ENCODE measurements at places on chromosomes 1 and 21.

DNA sequence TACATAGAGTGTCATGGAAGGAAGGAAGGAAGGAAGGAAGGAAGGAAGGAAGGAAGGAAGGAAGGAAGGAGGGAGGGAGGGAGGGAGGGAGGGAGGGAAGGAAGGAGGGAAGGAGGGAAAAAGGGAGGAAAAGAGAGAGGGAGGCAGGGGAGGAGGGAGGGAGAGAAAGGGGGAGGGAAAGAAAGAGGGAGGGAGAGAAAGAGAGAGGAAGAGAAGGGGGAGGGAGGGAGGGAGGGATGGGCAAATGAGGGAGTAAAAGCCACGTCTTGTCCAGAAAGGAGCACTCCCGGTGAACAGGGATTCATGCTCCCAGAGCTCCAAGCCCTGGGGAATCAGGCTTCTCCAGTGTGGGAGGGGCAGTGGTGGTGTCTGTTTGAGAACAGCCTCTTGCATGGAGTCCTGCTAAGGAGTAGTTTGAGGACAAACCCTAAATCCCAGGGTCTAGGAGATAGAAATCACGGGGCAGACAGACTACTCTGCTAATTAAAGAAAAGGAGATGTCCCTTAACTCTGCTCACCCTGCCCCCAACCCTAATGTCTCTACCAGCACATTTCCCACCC, 71.6 kb downstream of the TAS1R2 start:
- no peak for DNase-seq

- DNase-seq = no peak
Observed at GRCh38 chr1:27658951-27659496, 13.0 kb downstream of the IFI6 start.

DNA sequence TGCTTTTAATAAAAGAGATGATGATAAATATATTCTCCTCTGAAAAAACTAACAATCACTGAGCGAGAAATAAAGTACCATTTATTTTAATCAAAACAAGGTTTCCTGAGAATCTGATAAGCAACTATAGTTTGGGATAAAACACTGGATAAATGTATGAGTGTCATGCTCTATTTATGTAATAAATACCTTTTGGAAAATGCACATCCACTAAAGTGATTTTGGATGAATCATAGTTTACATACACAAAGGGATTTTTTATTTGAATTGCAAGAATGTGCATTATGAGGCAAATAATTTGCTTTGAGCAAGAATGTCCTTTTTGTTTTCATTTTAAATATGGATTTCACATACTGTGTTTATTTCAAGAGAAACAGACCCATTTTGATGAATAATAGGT, 1483.5 kb downstream of the MRPL39 start:
- no peak for DNase-seq

DNA sequence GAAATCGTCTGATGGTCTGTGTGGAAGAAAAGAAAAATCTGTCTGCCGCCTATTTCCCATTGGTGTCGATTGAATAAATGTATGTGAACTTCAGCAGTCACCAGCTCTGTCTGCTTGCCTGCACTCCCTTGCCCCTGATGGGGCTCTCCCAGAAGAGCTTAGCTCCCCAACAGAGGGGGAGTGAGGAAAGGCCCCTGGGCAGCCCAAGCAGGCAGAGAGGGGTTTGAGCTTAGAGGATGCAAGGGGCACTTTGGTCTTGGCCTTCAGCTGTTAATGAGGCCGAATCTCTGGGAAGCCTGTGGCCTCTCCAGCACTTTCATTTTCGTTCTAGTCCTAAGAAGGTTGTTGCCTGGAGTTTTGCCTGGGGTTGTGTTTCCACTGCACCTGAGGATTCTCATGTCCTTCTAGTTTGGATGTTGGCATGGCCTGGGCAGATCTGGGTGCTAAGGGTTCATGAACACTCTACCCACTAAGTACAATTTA, 2.8 kb downstream of the FOXD2 start:
- DNase-seq = no peak

- peak; percentile 59 for DNase-seq
Observed at GRCh38 chr1:167714098-167714438, 7.7 kb upstream of the MPZL1 start.

DNA sequence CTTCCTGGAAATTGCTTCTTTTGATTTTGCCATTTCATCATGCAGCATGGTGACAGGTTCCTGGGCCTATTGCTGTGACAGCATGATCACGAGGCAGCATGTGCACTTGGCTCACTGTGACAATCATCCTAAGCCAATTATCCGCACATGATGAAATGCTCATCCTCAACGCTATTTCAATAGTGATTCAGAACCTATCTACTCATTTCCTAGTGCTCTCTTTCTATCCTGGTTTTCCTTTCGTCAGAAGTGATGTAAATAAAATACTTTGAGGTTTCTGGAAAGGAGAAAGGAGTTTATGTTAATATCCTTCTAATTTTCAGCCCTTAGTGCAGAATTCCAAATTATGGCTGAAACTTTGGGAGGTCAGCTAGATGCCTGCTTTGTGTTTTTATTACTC, 110.6 kb upstream of the ADAMTS5 start:
- no peak for DNase-seq

GRCh38 chr1:20726932-20727745, 5.4 kb downstream of the SH2D5 start:
- DNase-seq = no peak

DNA sequence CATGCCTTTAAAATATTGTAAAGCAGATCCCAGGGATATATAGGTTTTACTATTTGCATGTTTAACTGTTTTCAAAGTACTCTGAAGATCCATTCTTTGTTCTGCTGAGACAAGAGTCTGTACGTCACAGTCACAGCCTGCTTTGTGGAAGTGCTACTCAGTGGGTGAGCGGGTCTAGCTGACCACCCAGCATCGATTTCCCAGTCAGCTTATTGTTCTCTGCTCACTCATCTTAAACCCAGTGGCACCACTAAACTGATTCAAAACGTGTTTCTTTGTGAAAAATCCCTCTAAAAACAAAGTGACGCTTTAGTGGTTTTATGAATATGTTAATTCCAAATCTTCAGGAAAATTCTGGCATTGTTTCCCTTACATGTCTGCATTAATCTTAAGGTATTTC, 12.4 kb downstream of the PLPP3 start:
- no peak for DNase-seq

GRCh38 chr1:205343431-205344065, 13.2 kb downstream of the KLHDC8A start:
- DNase-seq = no peak

GRCh38 chr1:9247894-9248293, 13.3 kb downstream of the H6PD start:
- DNase-seq = no peak

GRCh38 chr1:74650561-74650960, 23.0 kb downstream of the ERICH3 start:
- no peak for DNase-seq

GRCh38 chr1:218345673-218346390, 696 bp downstream of the TGFB2 start:
- no peak for DNase-seq

GRCh38 chr1:72623299-72623708, 341.0 kb upstream of the NEGR1 start:
- DNase-seq = no peak

- DNase-seq = no peak
Observed at GRCh38 chr1:66641891-66642473, 108.0 kb downstream of the SGIP1 start.

DNA sequence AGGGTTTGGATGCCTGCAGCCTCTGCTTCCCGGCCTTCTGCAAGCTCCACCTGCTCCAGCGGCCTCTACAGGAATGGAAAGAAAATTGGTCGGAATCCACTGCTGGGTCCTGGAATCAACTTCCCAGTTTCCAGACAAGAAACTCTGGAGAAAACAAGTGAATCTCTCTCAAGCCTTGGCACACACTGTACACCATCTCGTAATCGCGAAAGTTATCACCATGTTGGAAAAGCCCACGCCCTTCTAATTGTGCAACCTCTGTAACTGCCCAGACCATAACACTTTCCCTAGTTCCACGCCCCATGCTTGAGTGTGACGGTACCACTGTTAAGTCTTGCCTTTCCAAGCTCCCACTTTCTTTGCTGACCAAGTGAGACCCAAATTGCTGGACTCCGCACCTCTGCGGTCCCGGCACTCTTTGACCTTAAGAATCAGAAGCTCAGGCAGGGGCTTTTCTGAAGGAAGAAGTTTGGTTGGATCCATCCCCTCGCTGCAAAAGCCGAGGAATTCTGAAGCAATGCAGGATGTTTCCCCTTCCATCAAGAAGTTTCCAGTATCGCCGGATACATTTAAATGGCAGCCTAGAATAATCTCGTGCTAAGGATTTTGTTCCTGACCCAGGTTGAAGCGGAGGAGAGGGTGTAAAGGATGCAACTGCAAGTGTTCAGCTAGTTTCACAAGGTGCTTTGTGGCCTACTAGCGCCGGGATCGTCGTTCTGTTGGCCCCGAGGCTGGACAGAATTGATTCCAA, 6.2 kb downstream of the NR5A2 start:
- DNase-seq = no peak

DNA sequence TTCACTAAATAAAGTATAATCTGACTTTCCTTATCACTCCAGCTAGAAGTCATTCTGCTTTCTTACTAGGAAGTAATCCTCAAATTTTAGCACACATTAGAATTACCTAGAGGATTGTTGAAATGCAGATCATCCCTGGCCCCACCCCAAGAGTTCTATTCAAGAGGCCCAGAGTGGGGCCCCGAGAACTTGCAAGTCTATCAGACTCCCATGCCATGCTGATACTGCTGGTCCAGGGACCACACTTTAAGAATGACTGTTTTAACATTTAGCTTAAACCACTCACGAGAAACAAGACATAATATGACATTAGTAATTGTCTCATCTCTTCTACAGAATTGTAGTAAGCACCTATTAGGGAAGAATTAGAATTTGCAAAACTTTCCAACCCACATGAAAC, 7.7 kb upstream of the SYNJ1 start:
- no peak for DNase-seq

DNA sequence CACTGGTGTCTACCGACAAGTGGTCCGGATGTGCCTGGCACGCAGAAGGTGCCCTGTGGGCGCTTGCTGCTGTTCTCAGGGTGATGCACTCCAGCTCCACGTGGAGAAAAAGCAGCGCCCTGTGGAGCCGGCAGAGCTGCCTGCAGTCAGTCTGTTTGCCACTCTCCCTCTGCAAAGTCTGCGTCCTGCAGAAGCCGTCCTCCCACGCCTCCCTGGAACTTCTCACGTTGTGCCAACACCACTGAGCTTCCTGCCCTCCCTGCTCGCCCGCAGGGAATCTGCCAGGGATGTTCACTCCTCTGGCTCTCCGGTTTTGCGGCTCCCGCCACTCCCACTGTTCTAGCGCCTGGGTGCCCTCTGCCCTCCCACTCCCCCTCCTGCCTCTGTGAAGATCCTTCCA, 19.8 kb upstream of the UBXN10 start:
- DNase-seq = no peak

DNA sequence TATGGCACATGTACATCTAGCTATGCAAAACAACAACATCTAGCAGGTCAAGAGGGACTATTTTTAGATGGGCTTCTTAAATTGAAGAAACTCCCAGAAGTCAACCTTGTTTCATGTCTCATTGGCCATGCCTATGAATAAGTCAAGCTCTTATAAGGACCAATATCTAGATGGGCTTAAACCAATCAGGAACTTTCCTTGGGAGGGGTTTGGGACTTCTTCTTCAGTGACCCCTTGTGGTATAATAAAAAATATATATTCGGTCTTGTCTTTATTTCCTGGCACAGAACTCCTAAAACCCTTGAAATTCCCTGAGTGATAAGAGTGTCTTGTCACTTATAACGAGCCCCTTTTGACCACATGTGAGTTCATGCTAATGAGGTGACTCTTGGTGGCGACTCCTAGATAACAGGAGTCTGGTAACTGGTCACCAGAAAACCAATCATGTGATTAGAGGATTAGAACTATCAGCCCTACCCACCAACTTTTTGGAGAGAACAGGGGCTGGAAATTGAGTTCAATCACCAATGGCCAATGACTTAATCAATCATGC, 218.3 kb downstream of the HHIPL2 start:
- no peak for DNase-seq

DNA sequence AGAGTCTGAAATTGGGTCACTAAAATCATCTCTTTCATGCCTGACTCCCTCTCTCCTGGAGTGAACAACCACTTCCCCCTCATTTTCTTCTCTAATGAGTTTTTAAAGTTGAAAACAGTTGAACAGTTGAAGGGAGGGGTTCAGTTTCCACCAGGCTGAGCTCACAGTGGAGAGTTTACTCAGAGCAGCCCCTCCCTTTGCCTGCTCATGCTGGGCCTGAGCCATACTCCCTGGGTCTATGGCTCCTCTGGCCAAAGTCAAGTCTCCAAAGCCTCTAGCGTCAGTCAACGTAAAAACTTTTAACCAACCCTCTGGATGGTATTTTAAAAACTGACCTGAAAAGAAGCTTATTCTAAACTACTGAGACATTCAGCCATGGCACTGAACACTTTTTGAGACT, 100.8 kb upstream of the RNPC3 start:
- DNase-seq = no peak

DNA sequence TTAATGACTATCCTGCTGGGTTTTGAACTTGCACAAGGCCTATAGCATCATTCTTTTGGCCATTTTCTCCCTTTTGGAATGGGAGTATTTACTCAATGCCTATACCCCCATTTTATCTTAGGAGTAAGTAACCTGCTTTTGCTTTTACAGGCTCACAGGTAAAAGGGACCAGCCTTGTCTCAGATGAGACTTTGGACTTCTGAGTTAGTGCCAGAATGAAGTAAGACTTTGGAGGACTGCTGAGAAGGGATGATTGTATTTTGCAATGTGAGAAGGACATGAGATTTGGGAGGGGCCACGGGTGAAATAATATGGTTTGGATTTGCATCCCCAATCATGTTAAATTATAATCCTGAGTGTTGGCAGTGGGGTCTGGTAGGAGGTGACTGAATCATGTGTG, 212.7 kb downstream of the FAF1 start:
- no peak for DNase-seq

DNA sequence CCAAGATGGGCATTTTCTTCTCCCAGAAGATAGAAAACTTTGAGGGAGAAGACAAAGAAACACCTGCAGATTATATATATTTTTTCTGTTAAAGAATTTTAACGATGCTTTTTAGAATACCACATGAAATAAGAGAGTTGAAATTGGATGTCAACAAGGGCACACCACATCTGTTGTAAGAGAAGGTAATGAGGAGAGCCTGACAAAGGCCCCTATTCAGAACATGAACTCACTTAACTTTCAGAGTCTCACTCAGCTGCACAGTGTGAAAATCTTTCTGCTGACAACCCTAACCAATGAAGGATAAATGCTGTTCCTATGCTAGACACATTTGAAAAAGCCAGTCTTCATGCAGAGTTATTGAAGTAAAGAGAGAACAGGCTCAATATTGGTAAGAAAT, 7.3 kb downstream of the KRTAP22-2 start:
- no peak for DNase-seq

- DNase-seq = no peak
Observed at GRCh38 chr1:90763930-90764329, 46.8 kb upstream of the BARHL2 start.
